CD4-positive, alpha-beta T cell (primary cell): ENCODE measurements at places on chromosomes 11 and 22.

DNA sequence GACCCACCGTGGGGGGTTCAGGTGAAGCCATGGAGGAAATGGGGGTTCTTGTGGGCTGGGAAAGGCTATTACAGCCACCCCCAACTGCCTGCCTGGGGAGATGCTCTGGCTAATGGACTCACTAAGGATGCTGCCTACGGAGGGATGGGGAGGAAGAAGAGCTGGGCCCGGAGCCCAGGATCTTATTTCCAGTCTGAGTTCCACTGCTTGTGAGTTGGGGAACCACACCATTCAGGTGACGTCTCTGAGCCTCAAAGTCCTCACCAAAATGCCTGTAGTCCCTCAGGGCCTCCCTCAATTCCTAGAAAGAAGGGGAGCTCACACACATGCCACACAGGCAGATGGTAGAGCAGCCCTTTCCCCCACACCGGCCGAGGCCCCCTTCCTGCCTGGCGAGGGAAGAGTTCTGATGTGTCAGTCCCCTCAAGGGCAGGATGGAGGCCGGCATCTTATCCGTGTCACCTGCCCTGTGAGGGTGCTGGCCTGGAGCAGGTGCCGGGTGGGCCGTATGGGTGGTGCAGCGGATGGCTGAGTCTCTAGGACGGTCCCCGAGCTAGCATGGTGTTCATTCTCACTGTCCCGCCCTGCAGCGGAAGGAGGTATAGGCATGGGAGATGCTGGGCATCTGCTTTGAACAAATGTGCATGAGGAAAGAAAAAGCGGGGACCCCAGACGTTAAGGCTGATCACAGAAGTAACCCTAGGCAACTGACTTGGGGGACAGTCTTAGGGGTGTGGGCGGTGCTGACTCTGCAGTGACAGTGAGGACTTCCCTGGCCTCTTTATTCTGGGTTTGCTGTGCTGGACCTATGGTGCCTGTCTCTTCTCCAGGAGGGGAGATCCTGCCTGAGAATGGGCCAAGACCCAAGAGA lies 15.7 kb downstream of the MRGPRF start:
- H3K27ac ChIP-seq: no peak overlapping the region
- no peaks in the 10 kb centered on the region for H3K4me1 ChIP-seq
- no peak overlapping the region for H3K4me3 ChIP-seq
- H3K36me3 ChIP-seq: no peaks in the 10 kb centered on the region
- no peak for DNase-seq

DNA sequence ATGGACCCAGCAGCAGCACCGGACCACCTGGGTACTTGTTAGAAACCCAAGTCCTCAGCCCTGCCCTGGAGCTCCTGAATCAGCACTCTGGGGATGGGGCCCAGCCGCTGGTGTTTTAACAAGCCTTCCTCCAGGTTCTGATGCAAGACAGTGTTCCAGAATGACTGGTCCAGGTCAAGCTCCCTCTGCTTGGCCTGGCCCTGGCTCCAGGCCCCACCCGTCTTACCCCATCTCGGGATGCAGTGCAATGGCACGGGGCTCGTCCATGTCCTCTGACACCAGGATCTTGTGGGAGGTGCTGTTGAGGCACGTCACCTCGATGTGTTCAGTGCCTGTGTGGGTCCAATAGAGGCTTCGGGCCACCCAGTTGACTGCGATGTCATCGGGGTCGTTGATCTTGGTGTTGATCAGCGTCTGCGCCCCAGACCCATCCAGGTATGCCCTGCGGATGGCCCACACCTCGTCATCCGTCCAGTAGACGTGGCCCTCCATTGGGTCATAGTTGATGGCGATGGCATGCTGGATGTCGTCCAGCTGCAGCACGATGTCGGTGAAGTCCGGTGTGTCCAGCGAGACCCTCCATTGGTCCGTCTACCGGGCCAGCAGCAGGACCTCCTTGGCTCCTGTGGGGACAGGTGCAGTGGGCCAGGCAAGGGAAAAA lies 140.3 kb downstream of the CRYBB2 start:
- peaks cover 30% of the 10 kb centered on the region for H3K36me3 ChIP-seq
- H3K4me1 ChIP-seq: peaks cover 9% of the 10 kb centered on the region
- no peak for DNase-seq

DNA sequence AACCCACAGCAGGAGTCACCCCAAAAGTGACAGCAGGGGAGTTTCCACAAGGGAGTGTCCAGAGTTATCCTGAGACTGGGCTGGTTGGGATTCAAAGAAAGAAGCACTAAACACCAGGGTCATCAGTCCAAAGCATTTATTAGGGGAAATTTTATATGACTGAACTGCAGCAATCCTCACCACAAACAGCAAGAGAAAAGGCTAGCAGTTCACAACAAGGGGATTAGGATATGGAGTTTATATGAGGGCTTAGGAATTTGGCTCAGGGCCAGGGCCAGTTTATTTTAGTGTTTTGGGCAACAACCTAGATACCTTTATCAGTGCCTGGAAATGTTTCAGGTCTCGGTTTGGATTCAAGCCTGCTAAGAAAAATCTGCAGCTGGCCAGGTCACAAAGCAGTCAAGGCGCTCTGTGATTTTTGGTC lies 4.6 kb upstream of the TMEM126A start:
- DNase-seq: no peak
- H3K27me3 ChIP-seq: peaks cover 8% of the 10 kb centered on the region
- H3K27ac ChIP-seq: no peak overlapping the region
- no peak overlapping the region for H3K4me3 ChIP-seq
- peaks cover 11% of the 10 kb centered on the region for H3K4me1 ChIP-seq

GRCh38 chr11:610146-610801 lies 5.5 kb downstream of the IRF7 start:
- H3K27ac ChIP-seq: no peak overlapping the region
- H3K36me3 ChIP-seq: peaks cover 89% of the 10 kb centered on the region
- no peak overlapping the region for H3K4me3 ChIP-seq
- peaks cover 22% of the 10 kb centered on the region for H3K4me1 ChIP-seq
- no peak for DNase-seq

DNA sequence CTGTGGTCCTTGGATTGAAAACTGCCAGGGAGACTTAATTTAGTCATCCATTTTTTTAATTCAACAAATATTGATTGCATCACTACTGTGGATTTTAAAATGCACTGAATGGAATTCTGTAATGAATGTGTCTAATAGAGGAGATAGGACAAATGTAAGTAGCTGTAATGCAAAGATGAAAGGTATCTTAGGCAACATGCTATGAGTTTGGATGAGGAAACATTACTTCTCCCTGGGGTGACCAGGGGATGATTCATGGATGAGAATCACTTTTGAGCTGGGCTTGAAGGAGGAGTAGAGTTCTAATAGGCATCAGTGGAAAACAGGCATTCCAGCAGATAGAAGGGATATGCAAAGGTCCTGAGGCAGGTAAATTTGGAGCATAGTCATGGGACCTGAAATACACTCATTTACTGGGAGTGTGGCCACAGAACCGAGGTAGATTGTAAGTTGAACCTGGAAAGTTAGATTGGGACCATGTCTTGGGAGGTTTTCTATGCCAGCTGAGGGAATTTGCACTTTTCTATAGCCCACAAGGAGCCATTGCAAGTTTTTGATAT lies 43.4 kb downstream of the PKNOX2 start:
- H3K27ac ChIP-seq: no peak overlapping the region
- H3K36me3 ChIP-seq: no peaks in the 10 kb centered on the region
- DNase-seq: no peak
- no peak overlapping the region for H3K4me3 ChIP-seq
- H3K27me3 ChIP-seq: no peaks in the 10 kb centered on the region
- H3K4me1 ChIP-seq: no peaks in the 10 kb centered on the region

DNA sequence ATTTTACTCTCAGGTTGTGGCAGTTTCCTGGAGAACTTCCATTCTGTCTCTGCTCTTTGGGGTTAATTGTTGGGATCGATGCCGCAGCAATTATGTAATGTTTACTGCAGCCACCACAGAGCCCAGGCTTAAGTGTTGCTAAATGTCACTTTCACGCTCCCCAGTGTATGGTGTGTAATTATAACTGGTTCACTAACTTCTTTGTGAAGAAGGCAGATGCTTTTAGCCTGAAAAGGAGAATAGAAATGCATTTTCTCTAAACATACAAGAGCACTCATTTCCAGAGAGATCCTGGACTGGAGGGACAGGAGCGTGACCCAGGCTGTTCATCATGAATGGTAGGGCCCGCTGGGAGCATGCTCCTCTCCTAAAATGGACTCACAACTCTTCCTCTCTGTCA lies 132.2 kb upstream of the PLET1 start:
- no peaks in the 10 kb centered on the region for H3K4me1 ChIP-seq
- no peaks in the 10 kb centered on the region for H3K36me3 ChIP-seq
- H3K4me3 ChIP-seq: no peak overlapping the region

DNA sequence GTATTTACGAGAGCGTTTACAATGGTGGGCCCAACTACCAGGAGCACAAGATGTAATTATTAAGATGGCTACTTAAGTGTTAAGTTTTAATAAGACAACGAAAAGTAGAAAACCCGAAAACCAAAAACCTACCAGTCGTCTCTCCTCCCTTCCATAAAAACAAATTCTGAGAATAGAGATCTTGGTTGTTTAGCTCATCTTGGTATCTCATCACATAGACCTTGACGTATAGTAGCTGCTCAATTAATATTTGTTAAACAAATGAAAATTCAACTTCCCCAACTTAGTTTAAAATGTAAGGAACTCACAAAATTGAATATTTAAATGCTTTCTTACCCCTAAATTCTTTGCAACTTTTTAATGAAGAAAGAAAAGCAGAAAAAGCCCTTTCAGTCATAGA lies 669 bp downstream of the KDM4D start:
- H3K4me1 ChIP-seq: no peaks in the 10 kb centered on the region
- H3K27ac ChIP-seq: no peak overlapping the region
- H3K4me3 ChIP-seq: peak overlapping the region; percentile 89
- DNase-seq: no peak
- H3K36me3 ChIP-seq: peaks cover 30% of the 10 kb centered on the region
- H3K27me3 ChIP-seq: no peaks in the 10 kb centered on the region

- H3K4me1 ChIP-seq: no peaks in the 10 kb centered on the region
- DNase-seq: no peak
- H3K27ac ChIP-seq: no peak overlapping the region
- H3K36me3 ChIP-seq: no peaks in the 10 kb centered on the region
Observed at GRCh38 chr11:1959786-1960185, 12.7 kb downstream of the MRPL23 start.

DNA sequence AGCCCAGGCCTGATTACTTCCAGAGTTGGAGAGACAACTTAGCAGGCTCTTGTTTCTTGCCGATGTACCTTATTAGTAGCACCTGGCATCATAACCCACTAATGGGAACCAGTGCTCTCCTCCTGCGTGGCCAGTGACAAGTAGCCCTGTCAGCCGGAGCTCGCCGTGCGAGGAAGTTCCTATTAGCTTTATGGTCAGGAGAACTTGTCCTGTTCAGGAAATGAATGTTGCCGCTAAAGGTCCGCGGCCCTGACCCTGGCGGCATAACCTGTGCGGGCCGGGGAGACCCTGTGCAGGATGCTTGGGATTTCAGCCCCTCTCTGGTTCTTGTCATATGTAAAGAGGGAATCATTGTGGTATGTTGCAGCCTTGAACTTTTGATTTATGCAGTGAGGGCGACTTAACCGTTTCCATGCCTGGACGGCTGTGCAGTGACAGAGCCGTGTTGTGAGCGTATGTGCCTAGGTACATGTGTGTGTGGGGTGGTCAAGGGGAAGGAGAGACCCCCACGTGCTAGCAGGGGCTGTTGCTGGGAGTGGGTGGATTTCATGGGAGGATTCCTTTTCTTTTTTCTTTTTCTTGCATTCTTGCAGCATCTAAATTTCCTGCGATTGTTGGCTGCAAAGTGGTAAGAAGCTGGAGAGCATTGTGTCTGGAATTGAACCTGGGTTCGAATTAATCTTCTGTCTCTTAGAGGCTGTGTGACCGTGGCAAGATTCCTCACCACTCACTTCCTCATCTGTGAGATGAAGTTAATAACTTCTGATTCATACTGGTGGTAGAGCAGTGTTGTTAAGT lies 15.2 kb downstream of the ZBTB16 start:
- H3K27ac ChIP-seq: no peak overlapping the region
- no peaks in the 10 kb centered on the region for H3K27me3 ChIP-seq
- DNase-seq: no peak
- no peaks in the 10 kb centered on the region for H3K36me3 ChIP-seq
- peaks cover 72% of the 10 kb centered on the region for H3K4me1 ChIP-seq

DNA sequence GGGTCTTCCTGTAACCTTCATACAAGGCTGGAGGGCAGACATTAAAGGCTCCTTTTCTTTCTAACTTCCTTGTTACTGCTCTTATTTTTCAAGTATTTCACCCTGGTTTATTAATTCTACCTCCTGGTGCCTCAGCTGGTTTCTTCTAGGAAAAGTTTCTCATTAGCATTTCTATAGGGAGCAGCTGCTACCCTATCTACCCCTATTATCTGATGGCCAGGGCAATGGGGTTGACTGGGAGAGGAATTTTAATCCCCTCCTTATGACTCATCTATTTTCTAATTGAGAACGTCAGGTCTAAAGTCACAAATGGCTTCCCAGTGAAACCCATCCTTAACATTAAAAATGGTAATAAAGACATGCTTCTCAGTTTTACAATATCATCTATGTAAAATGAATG lies 5.0 kb downstream of the MAP6 start:
- no peaks in the 10 kb centered on the region for H3K36me3 ChIP-seq
- H3K4me3 ChIP-seq: no peak overlapping the region
- no peak overlapping the region for H3K27ac ChIP-seq
- H3K27me3 ChIP-seq: peaks cover 39% of the 10 kb centered on the region
- H3K4me1 ChIP-seq: peaks cover 15% of the 10 kb centered on the region

- peaks cover 1% of the 10 kb centered on the region for H3K27me3 ChIP-seq
- no peak overlapping the region for H3K4me3 ChIP-seq
- no peak for DNase-seq
- no peaks in the 10 kb centered on the region for H3K4me1 ChIP-seq
Observed at GRCh38 chr22:45067731-45068130, 57.9 kb upstream of the PHF21B start.

DNA sequence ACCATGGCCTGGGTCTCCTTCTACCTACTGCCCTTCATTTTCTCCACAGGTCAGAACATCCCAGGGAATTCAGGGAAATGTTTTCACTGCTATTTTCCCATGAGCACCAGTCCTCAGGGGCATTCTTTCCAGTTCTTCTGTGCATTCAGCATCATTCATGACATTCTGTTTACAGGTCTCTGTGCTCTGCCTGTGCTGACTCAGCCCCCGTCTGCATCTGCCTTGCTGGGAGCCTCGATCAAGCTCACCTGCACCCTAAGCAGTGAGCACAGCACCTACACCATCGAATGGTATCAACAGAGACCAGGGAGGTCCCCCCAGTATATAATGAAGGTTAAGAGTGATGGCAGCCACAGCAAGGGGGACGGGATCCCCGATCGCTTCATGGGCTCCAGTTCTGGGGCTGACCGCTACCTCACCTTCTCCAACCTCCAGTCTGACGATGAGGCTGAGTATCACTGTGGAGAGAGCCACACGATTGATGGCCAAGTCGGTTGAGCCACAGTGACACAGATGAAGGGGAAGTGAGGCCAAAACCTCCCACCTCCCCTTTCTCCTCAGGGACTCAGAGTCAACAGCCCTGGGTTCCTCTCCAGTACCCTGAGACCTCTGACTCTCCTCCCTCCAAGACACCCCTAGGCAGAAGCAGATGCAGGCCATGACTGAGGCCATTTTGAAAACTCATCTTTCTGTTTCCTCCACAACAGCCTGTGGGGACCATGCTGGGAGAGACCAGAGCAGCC lies 15.9 kb upstream of the IGLL5 start:
- H3K27me3 ChIP-seq: no peaks in the 10 kb centered on the region
- peaks cover 4% of the 10 kb centered on the region for H3K4me1 ChIP-seq
- no peak overlapping the region for H3K27ac ChIP-seq
- no peak for DNase-seq
- H3K36me3 ChIP-seq: no peaks in the 10 kb centered on the region
- H3K4me3 ChIP-seq: no peak overlapping the region

GRCh38 chr11:96358321-96358720 lies 15.3 kb upstream of the MAML2 start:
- peaks cover 42% of the 10 kb centered on the region for H3K36me3 ChIP-seq
- no peak overlapping the region for H3K27ac ChIP-seq
- no peaks in the 10 kb centered on the region for H3K4me1 ChIP-seq
- no peaks in the 10 kb centered on the region for H3K27me3 ChIP-seq
